Stimulated activated CD4-positive, alpha-beta T cell treated with anti-CD3 and anti-CD28 coated beads, Interleukin-1b, Interleukin-23, amount 100 ng/mL, for 24 hours (primary cell): ENCODE measurements at places on chromosomes 1 and 21.

GRCh38 chr1:198699167-198700015, 60.6 kb downstream of the PTPRC start:
- peak; percentile 51 for DNase-seq

DNA sequence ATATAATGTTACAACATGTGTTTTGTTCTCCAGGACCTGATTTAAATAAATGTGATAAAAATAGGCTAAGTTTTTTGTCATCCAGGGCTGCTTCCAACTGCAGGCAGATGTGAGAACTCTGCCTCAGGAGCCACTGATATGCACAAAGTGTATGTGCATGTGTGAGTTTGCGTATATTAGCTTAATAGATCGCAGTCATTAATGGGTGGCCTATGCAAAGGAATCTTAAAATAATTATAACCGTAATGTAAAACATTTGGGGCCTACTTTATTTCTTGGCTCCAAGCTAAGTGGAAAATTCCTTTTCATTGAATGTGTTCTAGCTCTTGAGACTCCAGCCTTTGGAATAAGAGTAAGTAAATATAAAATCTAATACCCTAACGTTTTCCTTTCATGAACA, 16.8 kb downstream of the DHX9 start:
- no peak for DNase-seq

GRCh38 chr1:76336931-76337371, 262.4 kb downstream of the ST6GALNAC3 start:
- DNase-seq, result no peak

GRCh38 chr1:88029142-88029541, 654.9 kb upstream of the PKN2 start:
- no peak for DNase-seq

GRCh38 chr1:156462954-156463795, 37.4 kb downstream of the MEF2D start:
- no peak for DNase-seq

DNA sequence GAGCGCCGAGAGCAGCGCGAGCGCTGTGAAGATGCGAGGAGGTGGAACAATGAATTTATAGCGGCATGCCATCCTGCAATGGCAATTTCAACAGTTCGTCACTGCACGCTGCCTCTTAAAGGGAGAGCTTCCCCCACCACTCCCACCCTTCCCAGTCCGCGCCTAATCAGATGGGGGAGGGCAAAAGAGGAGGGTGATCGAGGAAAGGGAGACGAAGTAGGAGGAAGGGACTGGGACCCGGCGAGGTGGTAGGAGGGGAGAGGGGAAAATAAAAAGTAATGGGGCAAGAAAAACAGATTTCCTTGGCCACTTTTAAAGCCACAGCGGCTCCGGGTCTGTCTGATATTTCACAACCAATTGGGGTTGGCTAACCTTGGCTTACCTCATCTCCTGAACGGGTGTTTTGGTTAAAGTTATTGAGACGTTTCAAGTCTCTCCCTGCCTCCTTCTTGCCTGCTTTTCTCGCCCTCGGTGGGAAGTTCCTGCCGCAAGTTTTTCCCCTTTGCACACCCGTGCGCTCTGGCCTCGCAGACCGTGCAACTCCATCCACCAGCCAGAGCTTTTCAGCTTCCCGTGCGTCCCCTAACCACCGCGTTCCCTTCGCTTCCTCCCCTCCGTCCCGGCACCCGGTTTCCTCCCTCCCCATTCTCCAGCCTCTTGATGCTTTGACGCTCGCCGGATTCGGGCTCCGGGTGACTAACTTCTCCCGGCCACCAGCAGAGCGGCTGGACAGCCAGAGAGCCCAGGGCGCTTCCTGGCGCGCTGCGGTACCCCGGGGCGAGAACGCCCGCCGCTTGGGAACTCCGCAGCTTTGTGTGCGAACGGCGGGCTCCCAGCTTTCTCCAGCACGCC, at the start of gene ADAMTS5:
Gene ADAMTS5, minus strand, starts transcription at position 27 of the 852 bp plus-strand sequence. CDS start 697 bp downstream, outside the sequence.
- DNase-seq, result no peak

- no peak for DNase-seq
These were observed 383.7 kb downstream of the PRDM2 start for GRCh38 chr1:14083706-14084105.

DNA sequence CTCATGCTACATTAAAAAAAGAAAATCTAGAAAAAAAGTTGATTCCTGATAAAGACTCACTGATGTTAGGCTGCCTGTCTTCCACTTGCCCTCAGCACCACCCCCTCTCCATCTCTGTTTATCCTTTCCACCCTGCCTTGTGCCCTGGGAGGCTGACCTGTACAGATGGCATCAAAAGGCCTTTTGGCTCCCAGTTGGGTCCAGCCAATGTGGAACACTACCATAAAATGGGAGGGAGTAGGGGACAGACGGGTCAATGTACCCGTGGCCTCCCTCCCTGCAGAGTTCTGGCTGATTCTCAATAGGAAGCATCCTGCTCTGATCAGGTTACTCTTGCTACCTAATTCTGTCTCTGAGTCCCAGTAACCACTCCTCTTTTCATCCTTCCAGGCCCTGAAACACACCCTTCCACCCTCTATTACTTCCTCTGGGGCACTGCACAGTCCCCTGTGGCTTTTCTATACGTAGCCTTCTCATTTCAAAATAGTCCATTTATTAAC, 300.0 kb downstream of the HHIPL2 start:
- no peak for DNase-seq

- DNase-seq, result no peak
These were observed 16.5 kb upstream of the NPHP4 start for GRCh38 chr1:6008696-6009095.

DNA sequence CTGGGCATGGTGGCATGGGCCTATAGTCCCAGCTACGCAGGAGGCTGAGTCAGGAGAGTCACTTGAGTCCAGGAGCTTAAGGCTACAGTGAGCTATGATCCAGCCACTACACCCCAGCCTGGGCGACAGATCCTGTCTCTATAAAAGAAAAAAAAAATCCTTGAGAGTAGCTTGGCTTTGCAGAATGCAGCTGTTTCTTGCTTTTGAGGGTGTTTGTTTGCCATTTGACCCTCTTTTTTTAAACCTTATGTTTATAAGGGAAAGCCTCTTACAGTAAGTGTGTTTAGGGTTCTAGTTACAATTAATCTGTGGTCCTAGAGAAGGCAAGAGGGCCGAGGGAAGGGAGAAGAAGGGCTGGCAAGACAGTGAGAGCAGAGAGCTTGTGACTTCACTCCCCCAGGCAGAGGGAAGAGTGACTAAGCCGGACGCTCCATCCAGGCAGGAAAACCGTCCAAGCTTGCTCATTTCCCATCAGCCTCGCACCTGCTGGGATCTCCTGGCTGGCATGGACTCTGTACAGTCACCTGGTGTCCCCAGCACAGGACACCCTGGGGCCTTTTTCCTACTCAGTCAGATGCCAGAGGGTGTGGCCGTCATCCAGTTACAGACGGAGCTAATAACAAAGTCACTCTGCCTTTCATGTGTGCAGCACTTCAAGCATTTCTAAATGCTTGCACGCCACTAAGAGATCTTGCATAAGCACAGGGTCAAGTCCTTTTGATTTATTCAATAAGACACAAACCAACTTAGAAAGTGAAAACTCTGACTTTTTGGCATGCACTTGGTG, 55.5 kb upstream of the PSEN2 start:
- no peak for DNase-seq

DNA sequence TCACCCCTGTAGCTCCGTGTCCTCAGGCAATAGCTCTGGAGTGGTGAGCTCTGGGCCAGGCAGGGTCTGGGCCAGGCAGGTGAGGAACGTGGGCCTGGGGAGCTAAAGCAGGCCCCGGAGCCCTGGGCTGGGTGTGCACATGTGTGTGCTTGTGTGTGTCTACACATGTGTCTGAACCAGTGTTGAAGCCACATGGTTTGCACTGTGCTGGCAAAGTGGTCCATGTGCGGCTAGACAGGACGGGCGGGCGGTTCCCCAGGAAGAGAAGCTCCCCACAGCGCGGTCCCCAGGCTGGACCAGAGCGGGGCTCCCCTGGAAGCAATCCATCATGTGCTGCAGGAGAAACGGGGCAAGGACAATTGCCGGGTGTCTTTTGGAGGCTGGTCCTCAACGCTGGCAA, 84.2 kb downstream of the PRDM16 start:
- DNase-seq, result no peak

DNA sequence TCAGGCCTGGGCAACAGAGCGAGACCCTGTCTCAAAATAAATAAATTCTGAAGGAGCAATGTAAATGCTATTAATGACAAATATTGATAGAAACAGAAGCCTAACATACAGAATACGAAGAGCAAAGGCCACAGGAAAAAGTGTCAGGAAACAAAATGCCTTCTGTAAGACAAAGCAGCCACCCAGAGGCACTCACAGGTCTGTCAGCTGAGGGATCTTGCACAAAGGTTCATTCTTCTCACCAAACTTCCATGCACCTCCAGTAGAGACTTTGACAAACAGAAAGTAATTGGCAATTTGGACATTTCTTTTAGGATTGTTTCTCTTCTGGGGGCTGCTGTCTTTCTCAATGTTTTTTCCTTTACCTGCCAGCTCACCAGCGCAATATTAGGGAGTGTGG, 1.2 kb upstream of the ALDH9A1 start:
- DNase-seq, result no peak

DNA sequence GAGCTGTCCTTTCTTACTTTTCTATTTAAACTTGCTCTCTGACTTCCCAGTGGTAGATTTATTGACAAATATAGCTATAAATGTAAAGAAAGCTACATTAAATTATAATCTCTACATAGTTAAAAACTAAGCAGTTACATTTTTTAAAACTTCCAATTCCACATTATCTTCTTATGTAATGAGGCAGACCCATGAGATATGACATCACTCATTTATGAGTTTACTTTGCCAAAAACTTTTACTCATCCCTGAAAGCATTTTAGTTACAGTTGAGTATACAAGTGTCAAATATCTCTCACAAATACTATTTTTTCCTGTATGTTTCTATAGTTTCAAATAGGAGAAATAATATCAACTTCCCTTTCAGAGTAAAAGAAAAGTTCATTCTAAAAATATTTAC, 3.8 kb downstream of the NMNAT2 start:
- no peak for DNase-seq

GRCh38 chr1:231407547-231408396, 14.3 kb downstream of the EGLN1 start:
- DNase-seq, result no peak

DNA sequence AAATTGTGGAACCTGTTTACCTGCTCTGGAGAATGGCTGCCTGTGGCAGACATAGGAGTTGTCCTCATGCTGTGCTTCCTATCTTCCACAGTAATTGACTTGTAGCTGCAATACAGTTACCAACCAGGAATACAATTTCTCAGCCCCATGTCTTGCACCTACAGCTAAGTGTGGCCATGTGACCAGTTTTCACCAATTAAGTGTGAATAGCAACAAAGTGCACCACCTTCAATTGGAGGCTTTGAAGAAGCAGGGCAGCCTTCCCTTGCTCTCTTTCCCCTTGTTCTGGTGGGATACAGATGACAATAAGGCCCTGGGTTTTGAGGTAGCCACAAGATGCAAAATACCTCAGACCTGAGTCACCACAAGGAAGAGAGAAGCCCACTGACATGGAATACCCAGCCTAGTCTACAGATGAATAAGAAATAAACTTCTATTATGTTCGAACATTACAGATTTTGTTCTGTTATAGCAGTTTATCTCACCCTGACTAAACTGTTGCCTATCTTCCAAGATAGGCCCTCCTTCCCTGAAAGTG, 70.2 kb upstream of the S1PR1 start:
- DNase-seq, result no peak

GRCh38 chr1:225825607-225826007, 15.7 kb downstream of the EPHX1 start:
- DNase-seq, result no peak

GRCh38 chr1:93585059-93585966, 96.3 kb downstream of the BCAR3 start:
- DNase-seq, result no peak

- DNase-seq, result no peak
These were observed 143.6 kb downstream of the EDEM3 start for GRCh38 chr1:184610876-184611595.

- DNase-seq, result no peak
These were observed 6.2 kb downstream of the HNRNPR start for GRCh38 chr1:23337869-23338268.

DNA sequence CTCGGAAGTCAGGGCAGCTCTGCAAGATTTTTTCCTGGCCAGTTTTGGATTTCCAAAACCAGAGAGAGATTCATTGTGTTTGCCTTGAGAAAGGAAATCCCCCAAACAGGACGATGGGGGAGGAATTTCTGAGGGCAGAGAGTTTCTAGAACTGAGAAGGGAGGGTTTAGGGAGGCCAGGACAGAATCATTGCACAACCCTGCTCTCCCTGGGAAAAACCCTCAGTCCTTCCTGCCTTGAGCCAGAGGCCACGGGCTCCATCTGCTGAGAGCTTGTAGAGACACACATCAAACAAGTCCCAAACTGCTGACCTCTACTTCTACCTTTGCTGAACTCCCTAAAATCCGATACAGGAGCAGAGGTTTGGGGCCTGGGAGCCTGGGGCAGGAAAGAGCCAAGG, 99.7 kb downstream of the NMNAT2 start:
- no peak for DNase-seq

GRCh38 chr1:228360533-228361313, 45.9 kb downstream of the TRIM11 start:
- DNase-seq, result no peak
